ENCODE measurements at places on chromosomes 2 and 18.

DNA sequence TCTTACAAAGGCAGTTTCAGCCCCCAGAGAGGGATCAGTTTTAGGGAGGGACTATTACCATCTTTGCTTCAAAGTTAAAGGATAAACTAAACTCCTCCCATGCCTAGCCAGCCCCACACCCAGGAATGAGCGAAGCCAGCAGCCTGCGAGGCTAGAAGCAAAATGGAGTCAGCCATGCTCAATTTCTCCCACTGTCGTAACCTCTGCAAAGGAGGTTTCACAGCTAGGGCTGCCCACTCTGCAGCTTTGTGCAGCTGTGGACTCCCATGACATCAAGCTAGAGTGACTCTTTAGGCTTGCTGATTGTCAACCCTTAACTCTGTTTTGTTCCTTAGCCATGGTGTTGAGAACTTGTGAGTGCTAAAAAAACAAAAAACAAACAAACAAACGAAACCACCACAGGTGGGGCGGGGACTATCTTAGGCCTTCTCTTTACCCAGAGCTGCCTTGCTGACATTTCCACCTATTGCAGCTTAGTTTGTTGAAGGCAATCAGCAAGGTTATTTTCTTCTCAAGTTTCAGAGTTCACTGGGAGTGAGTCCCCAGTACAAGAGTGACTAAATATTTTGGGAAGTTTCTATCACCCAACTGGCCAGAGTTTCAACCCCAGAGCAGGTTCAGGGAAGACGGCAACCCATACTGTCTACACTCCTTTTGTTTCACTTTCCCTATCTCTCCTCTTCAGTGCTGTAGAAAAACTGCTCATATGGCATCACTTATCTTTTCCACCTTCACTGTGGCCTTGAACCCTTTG lies 592.1 kb downstream of the XIRP2 start:
- DNase-seq = no peak

DNA sequence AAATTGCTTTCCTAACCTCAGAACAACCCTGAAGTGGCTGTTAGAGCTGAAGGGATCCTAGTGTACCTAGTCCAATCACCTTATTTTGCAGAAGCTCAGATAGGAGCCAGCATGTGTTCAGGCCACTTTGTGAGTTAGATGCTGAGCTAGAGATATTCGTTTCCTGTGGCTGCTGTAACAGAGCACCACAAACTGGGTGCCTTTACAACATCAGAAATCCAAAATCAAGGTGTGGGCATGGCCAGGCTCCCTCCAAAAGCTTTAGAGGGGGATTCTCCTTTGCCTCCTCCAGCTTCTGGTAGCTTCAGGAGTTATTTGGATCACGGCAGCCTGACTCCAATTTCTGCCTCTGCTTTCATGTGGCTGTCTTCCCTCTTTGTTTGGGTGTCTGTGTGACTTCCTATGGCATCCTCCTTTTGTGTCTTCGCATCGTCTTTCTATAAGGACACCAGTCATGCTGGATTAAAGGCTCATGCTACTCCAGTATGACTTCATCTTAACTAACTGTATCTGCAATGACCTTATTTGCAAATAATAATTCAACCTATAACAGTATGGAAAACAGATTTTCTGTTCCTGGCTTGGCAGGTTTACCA lies 86.3 kb upstream of the TGFA start:
- no peak for DNase-seq

GRCh38 chr2:20018601-20019152 lies 6.2 kb upstream of the MATN3 start:
- DNase-seq = no peak

DNA sequence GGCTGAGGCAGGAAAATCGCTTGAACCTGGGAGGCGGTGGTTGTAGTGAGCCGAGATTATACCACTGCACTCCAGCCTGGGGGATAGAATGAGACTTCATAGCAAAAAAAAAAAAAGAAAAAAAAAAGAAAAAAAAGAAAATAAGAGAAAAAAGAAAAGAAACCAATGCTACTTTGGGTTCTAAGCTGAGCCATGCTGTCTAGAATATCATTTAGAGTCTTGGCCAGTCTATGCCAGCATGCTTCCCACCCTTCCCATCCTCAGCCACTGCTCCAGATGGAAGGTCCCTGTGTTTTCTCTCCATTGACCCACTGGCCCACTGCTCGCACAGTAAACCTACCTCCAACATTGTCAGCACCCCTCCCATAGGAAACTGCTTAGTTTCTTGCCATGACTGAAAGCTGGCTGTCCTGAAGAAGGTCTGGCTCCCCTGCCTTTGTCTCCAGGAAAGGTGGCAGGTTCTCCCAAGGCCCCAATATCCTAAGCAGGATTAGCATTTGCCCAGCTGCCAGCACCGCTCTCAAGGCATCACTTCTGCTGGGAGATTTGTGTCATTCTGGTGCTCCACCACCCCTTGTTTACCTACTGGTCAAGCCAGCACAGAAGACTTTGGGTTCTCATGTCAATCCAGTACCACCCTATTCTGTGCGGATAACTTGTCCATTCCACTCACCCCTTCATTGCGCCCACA lies 47.3 kb upstream of the PAPOLG start:
- no peak for DNase-seq

DNA sequence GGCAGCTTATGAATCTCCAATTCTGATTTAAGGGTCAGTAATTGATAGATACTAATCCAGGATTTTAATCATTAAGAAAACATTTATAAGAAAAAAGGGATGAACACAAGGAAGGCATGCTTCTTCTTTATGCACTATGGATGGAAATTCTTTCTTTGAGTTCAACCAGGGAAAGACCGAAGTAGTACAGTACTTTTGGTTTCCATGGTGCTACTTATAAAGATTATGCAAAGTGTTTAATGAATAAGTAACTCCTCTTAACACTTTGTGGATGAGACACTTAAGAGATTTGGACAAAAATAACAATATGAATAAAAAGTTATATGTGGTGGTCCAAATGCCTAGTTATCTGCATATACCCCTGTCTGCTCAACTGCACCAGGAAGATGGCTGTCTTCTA lies 666.5 kb upstream of the FANCL start:
- DNase-seq = no peak

- peak; percentile 93 for DNase-seq
These were observed 6.8 kb downstream of the TFPI start for GRCh38 chr2:187547353-187547979.

Measured in NCI-H460 (cell line).